ENCODE measurements at places on chromosomes 13 and 19.
A peak's percentile ranks its signal among the peaks of the same experiment; 100 is the strongest.

GRCh38 chr13:70544706-70545105 lies 436.5 kb upstream of the KLHL1 start:
- no peak for DNase-seq

- no peak for DNase-seq
These were observed 1703.6 kb downstream of the EFNB2 start for GRCh38 chr13:104831831-104832230.

GRCh38 chr19:45200568-45200967 lies 22.0 kb downstream of the BLOC1S3 start:
- DNase-seq: no peak

- no peak for DNase-seq
These were observed 47.8 kb upstream of the C1QTNF9 start for GRCh38 chr13:24261566-24261965.

DNA sequence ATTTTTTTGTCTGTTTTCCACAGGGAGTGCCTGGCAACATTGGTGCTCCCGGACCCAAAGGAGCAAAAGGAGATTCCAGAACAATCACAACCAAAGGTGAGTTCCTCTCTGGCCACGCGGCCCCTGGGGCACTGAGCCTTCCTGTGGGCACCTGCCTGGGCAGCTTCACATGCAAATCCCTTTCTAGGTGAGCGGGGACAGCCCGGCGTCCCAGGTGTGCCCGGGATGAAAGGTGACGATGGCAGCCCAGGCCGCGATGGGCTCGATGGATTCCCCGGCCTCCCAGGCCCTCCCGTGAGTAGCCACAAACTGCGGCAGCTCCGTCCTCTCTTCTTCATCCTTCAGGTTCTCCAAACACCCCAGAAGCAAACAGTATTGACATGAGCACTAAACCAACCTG lies 99.4 kb downstream of the RAB20 start:
- DNase-seq: no peak

GRCh38 chr13:45496942-45497341 lies 32.2 kb downstream of the COG3 start:
- no peak for DNase-seq

GRCh38 chr13:106187501-106188095 lies 347.9 kb downstream of the EFNB2 start:
- DNase-seq: no peak

DNA sequence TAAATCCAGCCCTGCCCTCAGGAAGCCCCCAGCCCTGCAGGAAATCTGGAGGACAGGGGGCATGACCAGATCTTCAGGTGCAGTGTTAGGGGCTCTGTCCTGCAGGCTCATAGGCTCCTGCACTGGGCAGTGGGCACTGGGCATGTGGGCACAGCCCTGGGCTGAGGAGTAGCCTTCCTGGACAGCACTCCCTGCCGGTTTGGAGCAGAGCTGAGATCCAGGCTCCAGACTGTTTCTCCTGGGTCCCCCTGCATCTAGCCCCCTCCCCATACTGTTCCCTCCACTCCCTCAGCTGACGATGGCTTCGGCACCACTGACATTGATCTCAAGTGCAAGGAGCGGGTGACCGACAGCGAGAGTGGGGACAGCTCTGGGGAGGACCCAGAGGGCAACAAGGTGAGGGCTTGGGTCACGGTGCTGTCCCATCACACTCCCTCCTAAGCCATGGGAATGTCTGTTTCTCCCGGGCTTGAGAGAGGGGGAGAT lies 12.3 kb upstream of the PRR19 start:
- no peak for DNase-seq

- no peak for DNase-seq
These were observed 76.0 kb upstream of the GTF3A start for GRCh38 chr13:27348461-27348860.

DNA sequence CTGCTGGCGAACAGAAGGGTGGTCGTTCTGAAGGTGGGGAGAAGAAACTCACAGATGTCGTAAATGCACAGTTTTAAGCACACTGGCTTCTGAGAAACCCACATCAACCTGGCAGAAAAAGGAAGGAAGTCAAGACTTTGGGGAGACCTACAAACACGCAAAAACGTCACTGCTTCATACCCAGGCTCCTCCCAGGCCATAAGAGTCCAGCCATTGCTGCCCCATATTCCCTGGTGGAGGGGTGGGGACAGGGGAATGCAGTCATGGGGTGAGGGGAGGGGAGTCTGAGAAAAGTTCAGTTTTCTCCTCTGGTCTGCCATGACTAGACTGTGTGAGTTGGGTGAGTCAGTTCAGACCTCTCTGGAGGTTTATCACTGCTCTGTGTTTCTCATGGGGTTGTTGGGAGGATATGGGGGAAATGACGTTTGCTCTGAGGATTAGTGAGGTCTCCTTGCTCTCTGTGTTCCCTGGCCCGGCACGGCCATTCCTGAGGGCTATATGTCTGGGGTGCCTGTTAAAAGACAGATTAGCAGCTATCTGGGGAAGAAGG lies 139.0 kb downstream of the FLT1 start:
- peak; percentile 60 for DNase-seq

- DNase-seq: no peak
These were observed 12.7 kb downstream of the EHD2 start for GRCh38 chr19:47725759-47726401.

GRCh38 chr13:110392510-110393240 lies 85.6 kb downstream of the COL4A2 start:
- DNase-seq: peak; percentile 69

DNA sequence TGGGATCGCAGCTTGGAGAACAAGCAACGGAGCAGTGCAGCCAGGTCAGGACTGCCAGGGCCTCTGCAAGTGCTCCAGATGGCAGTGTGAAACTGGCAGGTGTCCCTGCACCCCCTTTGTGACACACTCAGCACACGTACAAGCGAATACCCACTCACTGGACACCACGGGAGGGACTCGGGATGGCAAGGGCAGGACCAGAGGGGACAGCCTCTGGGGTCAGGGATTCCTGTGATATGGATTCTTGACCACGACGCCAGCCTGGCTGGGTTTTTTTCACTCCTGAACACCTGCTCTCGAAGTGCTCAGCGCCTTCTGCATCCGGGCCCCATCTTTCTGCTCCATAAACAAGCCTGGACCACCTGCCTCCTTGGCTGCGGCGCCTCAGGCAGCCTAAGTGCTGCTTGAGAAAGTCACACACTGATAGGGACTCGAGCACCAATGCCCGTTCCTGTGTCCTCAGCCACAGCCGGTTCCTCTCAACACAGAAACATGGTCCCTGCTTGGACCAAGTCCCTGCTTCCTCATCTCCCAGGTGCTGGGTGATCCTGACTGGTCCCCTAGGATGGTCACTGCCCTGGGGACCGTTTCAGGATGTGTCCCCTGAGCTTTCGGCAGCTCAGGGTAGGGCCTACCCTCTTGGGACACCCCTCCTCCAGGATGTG lies 22.0 kb downstream of the ELAVL1 start:
- no peak for DNase-seq

GRCh38 chr13:36242761-36243160 lies 28.4 kb upstream of the SOHLH2 start:
- DNase-seq: no peak

- no peak for DNase-seq
These were observed 184.8 kb downstream of the KDM4B start for GRCh38 chr19:5153601-5154128.

GRCh38 chr13:28576067-28576466 lies 81.1 kb upstream of the FLT1 start:
- DNase-seq: no peak

DNA sequence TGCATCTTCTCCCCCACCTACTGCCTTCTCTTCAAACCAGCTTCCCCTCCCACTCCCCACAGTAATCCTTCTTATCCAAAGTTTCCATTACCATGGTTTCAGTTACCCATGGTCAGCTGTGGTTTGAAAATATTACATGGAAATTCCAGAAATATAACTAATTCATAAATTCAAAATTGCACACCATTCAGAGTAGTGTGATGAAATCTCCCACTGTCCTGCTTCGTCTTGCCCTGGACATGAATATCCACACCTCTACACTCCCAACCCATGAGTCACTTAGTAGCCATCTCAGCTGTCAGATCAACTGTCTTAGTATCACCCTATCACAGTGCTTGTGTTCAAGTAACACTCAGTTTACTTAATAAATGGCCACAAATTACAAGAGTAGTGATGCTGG lies 3.8 kb upstream of the KCTD12 start:
- no peak for DNase-seq

GRCh38 chr19:13129384-13129783 lies 11.3 kb downstream of the NACC1 start:
- no peak for DNase-seq

DNA sequence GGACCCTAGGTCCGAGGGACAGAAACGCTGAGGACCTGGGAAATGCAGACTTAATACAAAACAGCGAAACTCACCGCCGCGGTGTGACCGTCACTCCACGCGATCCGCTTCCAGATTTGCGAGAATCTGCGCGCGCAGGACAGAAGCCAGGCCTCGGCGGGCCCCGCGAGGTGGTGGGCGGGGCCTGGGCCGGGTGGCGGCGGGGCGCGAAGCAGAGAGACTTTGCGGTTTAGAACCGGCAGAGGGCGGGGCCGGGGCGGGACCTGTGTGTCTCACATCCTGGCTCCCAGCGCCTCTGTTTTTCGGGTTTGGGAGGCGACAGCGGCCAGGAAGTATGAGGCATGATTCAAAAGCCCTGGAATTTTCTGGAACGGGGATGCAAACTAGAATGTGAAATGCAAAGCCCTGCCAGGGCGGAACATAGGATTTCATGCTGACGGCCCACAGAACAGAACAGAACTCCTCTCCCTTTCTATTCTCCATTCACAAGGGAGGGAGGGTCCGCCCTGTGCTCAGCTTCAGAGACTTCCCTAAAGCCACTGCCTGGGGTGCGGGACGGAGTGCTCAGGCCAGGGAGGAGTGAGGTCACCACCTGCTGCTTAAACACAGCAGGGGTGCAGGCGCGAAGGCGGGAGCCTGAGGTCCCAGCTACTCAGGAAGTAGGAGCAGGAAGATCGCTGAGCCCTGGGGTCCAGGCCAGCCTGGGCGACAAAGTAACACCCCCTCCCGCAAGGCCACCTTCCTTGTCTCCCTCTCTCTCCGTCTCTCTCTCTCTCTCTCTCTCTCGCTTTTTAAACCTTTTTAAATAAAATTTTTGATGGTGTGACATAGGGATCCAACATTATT lies 44.3 kb downstream of the ZNF611 start:
- DNase-seq: peak; percentile 96

DNA sequence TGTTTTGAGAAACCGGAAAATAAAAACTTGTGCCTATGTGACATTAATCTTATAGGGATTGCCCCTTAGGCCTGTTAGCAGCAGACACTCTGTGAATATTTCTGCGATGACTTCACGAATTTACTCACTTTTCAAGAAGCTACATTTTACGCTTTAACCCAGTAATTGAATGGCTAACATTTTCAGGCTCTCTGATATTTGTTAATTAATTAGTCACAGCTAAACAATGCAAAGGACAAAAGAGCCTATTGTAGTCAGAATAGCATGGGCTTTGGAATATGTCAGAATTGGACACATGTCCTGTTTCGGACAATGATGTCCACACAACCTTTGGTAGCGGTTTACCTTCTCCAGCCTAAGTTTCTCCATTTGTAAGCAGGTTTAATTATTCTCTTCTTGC lies 506.6 kb downstream of the EFNB2 start:
- no peak for DNase-seq

- DNase-seq: no peak
These were observed 12.2 kb upstream of the C19orf33 start for GRCh38 chr19:38291855-38292254.

DNA sequence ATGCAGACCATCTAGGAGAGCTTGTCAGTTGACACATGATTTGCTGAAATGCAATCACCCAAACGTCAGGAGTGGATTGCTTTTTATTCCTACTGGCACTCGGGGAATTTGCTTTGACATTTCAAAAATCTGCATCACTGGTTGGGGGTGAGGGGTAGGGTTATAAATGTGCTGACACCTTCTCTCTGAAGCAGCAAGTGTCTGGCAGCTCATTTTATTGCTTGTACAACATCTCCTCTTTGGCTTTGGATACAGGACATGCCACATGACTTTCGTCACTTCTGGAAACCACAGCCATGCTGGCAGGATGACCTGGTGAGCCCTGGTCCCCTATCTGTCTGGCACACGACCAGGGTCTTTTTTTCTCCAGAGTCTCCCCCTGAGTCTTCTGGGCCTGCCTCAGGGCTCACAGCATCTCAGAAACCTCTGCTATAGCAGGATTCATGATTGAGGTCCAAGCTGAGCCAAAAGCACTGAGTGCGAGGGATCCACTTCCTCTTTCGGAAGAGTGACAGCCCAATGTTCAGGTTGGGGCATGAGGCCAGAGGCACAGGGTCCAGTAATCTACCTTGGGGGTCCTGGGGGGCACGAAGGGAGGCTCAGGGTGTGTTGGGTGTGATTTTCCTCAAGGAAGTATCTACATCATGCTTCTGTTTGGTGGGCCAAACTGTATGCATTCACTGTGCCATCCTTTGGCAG lies 60.1 kb downstream of the HSPH1 start:
- DNase-seq: peak; percentile 9

DNA sequence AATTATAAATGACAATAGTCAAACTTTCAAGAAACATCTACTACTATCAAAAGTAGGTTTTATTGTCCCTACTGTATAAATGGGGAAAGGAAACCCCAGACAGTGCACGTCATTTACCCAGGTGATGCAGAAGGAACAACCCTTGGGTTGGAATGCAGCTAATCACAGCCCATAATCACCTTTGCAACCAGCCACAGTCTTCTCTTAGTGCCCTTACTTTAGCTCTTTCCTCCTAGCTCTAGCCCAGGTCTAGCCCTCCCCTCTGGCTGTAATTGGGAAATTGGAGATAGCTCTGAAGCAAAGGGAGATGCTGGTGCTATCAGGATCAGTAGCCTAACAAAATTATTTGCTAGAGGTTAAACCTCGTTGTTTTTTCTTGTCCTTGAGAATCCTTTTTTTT lies 25.5 kb upstream of the TSC22D1 start:
- no peak for DNase-seq

- no peak for DNase-seq
These were observed 996 bp downstream of the ZNF524 start for GRCh38 chr19:55601084-55601483.

DNA sequence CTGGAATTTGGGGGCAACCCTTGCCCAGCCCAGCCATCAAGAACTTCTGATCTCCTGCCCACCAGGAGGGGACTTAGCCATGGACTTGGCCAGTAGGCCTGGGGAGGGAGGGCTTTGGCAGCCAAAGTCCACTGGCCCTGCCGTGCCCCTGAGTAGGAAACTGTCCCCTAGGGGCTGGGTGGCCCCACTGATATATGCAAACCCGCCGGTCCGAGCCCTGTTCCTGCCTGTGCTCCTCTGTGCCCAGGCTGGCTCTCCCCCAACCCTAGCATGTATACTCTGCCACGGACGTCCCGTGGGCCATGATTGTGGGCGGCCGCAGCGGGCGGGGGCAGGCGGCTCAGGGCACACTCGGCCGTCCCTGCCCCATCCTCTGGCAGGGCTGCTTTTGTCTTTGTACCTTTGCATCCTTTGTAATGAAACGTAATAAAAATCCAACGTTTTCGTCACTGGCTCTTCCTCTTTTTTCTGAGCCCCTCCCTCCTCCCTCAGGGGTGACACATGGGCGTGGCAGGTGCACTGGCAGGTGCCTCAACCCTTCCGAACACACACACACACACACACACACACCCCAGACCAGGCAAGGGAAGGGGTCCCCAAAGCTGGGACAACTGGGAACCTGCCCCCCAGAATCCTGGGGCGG lies 9.1 kb downstream of the COMP start:
- no peak for DNase-seq

GRCh38 chr13:95174517-95174916 lies 126.7 kb downstream of the ABCC4 start:
- no peak for DNase-seq

- DNase-seq: peak; percentile 8
These were observed 20.1 kb downstream of the SH3GL1 start for GRCh38 chr19:4380254-4380727.

Data from Daoy (cell line).